ENCODE measurements at places on chromosomes 3 and 15.

- no peak for DNase-seq
These were observed 57.5 kb downstream of the FLNB start for GRCh38 chr3:58065700-58066167.

DNA sequence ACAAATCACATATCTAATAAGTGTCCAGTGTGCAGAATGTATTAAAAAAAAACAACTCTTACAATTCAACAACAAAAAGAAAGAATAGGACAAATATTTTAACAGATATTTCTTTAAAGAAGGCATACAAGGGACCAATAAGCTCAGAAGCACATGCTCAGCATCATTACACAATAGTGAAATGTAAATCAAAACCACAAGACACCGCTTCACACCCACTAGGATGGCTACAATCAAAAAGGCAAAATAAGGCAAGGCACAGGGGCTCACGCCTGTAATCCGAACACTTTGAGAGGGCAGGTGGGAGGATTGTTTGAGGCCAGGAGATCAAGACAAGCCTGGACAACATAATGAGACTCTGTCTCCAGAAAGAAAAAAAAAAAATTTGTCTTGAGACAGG, 255.6 kb downstream of the MAGI1 start:
- DNase-seq: no peak

GRCh38 chr3:31253782-31254181, 278.9 kb upstream of the STT3B start:
- DNase-seq: no peak

GRCh38 chr15:32123473-32123872, 93.2 kb downstream of the CHRNA7 start:
- no peak for DNase-seq

DNA sequence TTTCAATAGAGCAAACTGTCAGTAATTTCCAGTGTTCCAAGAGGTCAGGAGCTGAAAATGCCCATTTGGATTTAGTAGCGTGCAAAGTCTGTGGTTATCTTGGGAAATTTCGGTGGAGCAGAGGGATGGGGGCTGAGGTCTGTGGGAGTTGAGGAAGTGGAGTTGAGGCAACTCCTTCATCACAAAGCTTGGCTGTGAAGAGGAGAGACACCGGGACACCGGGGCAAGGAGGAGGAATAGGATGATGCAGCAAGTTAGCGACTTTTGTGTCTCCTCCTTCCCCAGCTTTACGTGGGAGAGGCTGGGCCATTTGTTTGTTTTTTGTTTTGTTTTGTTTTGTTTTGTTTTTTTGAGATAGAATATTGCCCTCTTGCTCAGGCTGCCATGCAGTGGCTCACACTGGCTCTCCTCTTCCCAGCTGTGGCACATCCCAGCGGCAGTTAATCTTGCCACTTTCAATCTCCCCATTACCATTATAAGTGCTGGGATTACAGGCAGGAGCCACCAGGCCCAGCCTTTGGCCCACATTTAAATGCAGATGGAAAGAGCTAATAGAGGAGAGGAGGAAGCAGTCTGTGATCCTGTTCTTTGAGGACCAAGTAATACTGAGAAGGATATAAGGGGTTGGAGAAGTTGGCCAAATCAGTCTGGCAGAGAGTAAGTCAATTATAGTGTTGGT, 47.1 kb downstream of the CRTC3 start:
- no peak for DNase-seq

GRCh38 chr3:141846050-141846433, 30.4 kb upstream of the ATP1B3 start:
- no peak for DNase-seq

- no peak for DNase-seq
These were observed 1.3 kb downstream of the RYK start for GRCh38 chr3:134249296-134249841.

DNA sequence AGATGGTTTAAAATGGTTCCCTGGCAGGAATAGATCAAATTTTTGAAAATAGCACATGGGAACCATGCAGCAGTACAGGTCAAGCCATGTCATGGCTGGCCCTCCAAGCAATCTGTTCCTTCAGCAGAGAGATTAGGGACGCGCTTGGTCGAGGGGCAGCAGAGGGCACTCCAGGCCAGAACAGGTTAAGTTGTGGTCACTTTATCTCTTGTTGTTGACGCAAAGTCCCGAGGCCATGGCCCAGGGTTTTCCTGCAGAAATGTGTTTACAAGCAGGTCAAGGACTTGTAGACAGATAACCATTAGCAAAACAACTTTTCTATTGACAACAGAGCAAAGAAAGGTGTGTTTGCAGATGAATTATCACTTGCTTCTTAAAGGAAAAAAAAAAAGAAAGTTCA, 570.0 kb upstream of the NR2F2 start:
- no peak for DNase-seq

DNA sequence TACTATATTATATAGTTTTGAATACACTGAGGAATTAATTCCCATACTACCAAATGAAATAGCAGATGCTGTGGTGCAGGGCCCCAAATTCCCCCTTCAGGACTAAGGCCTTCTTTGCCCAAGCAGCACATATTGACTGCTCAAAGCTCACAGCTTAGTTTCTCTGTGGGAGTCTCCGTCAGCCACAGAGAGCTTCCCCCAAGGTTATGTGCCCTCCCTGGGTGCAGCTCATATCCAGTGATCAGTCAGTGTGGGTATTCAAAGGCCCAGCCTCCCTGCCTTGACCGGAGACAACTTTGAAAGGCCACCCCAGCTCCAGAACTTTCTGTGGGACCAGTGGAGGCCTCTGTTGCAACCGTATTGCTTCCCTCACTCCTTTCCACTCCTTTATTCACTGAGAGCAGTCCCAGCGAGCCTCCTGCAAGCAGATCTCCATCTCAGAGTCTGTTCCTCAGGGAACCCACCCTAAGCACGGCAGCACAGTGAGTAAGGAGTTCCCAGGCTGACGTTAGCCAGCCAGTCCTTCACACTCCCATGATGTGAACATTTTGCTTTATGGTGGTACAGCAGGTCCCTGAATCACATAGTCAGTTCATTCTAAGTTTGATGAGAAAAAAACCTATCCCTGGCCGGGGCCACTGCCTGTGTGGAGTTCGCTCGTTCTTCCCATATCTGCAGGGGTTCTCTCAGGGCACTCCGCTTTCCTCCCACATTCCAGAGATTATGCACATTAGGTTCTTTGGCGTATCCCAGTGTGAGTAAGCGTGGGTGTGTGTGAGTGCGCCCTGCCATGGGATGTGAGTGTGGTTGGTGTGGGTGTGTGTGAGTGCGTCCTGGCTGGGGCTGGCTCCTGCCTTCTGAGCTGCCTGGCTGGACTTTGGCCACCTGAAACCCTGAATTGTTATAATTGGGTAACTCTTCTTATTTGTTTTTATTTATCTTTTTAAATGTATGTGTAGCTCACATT, 64.4 kb upstream of the PPARG start:
- no peak for DNase-seq

DNA sequence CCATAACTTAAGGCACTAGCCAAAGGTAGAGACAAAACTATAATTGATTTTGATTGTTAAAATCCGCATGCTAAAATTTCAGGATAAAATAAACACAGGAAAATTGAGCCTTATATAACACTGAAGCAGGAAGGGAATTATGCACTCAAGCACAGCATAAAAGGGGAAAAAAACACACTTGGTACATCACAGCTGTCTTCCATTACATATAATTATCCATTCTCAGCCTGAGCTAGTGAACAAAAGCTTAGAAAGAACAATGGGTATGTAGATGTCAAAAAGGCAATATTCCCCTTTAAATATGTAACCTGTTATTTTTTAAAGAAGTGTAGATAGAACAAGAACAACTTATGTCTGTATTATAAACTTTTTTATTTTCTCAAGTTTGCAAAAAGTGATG, 899.2 kb downstream of the ROBO1 start:
- DNase-seq: no peak
